ENCODE measurements at places on chromosomes 4 and X.

DNA sequence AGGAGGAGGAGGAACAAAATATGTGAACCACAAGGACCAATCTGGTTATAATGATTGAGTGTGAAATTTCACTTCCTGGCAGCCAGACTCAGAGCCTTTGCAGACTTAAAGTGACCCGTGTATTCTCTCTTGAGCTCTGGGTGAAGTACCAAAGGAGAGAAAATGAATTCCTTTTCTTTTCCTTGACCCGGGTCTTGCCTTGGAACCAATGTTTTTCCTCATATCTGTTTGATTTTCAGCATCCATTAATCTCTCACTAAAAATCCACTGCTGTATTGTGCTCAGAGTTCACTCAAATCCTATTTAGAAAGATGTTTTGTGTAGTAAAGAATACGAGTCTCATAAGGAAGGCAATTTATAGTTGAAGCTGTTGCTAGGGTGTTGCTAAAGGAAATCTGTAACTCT is 78.3 kb upstream of the C1QTNF7 start:
- DNase-seq = no peak

GRCh38 chrX:11465648-11466411 is 172.6 kb downstream of the AMELX start:
- DNase-seq = no peak

DNA sequence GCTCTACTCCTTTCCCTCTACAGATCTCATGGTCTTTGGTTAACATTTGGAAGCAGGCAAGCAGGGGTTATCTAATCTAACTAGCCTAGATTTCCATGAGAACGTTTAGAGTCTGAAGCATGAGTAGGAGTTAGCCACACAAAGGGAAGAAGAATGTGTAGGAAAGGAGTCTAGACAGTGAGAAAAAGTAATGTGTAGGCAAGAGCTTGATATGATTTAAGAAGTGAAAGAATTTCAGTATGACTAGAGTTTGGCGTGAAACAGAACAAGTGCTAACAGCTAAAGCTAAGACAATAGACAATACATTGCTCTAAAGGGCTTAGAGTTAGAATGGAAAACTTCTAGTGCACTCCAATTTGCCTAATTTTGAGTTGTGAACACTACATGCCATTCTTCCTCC is 10.8 kb downstream of the CXCL8 start:
- DNase-seq = no peak

DNA sequence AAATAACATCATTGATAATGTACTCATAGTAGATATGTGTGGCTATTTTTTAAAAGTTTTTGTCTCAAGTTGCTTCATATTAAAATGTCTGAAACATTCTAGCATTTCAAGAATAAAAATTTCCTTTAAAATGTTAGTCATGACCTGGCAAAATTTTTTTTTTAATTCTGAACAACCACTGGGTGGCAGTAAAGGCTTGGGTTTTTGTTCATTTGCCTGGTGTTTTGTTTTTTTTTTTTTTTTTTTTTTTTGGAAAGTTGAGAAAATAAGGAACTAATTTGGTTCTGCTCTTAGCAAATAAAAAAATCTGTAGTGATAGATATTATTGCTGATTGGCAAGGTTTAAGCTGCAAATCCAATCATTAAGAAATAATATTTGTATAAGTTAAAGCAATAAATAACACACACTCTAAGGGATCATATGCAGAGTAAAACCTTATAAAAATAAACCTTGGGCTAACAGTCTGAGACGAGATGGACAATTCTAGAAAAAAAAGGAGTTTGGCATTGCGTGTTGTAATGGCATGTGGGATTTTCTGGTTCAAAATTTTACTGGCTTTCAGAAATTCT is 81.4 kb downstream of the CEP44 start:
- DNase-seq = no peak

DNA sequence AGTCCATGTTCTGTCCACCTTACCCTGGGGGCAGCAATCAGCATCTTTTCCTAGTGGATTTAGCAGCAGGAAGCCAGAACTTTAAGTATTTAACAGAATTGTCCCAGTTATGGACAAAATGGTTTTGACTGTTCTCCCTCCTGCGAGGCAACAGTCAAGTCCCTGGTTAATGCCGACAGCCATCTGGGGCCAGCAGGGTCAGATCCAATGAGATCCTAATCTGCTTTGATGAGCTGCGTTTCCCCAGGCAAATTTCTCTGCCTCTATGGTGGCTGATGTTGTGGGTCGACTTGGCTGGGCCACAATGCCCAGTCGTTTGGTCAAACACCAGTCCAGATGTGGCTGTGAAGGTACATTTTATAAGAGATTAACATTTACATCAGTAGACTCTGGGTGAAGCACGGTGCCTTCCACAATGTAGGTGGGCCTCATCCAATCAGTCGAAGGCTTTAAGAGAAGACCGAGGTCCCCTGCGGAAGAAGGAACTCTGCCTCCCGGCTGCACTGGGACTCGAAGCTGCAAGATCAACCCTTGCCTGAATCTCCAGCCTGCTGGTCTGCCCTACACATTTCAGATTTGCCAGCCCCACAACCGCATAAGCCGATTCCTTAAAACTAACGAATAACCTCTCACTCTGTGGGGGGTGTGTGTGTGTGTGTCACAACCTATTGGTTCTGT is 89.0 kb upstream of the C4orf50 start:
- no peak for DNase-seq

GRCh38 chr4:163544407-163545038 is 50.0 kb downstream of the TMA16 start:
- peak; percentile 79 for DNase-seq

GRCh38 chrX:28273736-28274135 is 292.5 kb upstream of the DCAF8L1 start:
- no peak for DNase-seq

DNA sequence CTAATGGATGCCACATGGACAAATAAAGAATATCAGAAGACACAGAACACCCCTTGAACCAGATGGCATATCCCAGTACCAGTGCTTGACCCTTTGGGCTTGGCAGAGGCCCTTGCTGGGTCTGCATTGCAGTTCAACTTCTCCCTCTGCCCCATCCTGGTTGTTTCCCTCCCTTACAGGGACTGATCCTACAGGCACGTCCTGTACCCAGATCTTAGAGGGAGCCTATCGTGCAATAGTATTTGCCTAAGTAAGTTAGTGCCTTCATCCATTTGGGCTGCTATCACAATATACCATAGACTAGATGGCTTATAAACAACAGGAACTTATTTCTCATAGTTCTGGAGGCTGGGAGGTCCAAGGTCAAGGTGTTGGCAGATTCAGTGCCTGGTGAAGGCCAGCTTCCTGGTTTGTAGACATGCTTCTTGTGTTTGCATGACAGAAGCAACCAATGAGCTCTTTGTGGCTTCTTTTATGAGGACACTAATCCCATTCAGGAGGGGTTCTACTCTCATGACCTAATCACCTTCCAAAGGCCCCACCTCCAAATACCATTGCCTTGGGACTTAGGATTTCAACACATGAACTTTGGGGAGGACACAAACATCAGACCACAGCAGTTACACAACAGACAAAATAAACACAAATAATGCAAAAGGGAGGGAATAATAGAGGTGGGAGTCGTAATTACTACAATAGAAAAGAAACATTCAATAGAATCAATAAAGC is 146.5 kb upstream of the MSX1 start:
- no peak for DNase-seq

DNA sequence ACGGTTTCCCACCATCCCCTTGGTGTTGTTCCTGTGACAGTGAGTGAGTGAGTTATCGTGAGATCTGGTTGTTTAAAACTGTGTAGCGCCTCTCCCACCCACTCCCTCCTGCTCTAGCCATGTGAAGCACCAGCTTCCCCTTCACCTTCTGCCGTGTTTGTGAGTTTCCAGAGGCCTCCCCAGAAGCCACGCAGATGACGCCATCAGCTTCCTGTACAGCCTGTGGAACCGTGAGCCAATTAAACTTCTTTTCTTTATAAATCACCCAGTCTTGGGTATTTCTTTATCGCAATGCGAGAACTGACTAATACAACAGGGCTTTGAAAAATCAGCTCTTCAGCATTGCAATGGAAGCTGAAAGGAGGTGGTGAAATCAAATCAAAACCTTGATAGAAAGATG is 50.0 kb downstream of the FGFBP1 start:
- no peak for DNase-seq

DNA sequence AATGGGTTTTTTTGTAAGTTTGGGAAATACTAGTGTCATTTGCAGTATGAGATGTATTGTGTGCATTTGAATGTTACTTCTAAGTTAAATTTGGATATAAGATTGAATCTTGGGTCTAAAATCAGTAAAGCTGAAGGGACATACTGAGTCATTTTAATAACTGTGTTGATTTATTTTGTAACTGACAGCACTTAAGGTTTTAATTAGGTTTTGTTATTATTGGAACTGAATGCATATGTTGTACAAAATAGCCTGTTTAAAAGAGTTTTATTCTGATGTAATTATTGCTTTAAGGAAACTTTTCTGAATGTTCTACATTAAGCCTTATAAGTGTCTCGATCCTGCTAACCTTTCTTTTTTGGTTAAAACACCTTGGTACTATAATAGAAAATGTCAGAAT is 396.6 kb downstream of the MAPK10 start:
- no peak for DNase-seq

GRCh38 chr4:54526560-54526959 is 131.2 kb upstream of the KIT start:
- DNase-seq = no peak

Measured in activated CD8-positive, alpha-beta memory T cell treated with anti-CD3 and anti-CD28 coated beads, Interleukin-2, amount 50 U/mL, for 48 hours (primary cell).